ENCODE measurements at places on chromosomes 2 and 18. TPM values are rescaled to one million over a fixed set of nuclear protein-coding genes. Genes with fewer than 3 reads are reported as not detected.

Gene ACADL
- total RNA-seq: 12.1 TPM

- H3K27ac ChIP-seq: no peak overlapping the region
- no peak overlapping the region for H3K4me3 ChIP-seq
- DNase-seq: no peak
- no peaks in the 10 kb centered on the region for H3K4me1 ChIP-seq
- H3K36me3 ChIP-seq: no peaks in the 10 kb centered on the region
- no peaks in the 10 kb centered on the region for H3K27me3 ChIP-seq
These were observed 141.1 kb downstream of the CELF4 start for GRCh38 chr18:37424507-37424906.

- no peaks in the 10 kb centered on the region for H3K36me3 ChIP-seq
- no peak overlapping the region for H3K27ac ChIP-seq
- DNase-seq: no peak
These were observed 6.8 kb downstream of the SCTR start for GRCh38 chr2:119517433-119517832.

GRCh38 chr2:37636381-37637066, 34.9 kb downstream of the CDC42EP3 start:
- no peak overlapping the region for H3K4me3 ChIP-seq
- no peaks in the 10 kb centered on the region for H3K4me1 ChIP-seq
- DNase-seq: no peak
- no peaks in the 10 kb centered on the region for H3K27me3 ChIP-seq
- H3K36me3 ChIP-seq: no peaks in the 10 kb centered on the region

DNA sequence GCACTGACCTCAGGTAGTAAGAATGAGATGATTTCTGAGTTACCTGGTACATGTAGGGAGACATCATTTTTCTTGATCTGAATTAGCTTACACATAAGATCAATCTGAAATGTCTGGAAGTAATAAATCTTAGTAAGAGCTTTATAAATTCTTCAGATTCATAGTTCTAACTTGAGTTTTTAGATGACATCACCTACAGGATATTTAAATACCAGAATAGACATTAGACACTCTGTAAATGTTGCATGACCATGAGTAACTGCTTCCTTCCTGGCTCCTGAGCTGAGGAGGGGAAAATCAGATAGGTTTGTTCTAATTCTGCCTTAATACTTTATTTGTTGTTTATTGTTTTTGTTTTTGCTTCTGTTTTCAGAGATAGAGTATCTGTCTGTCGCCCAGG, 181.8 kb downstream of the PHLPP1 start:
- no peaks in the 10 kb centered on the region for H3K27me3 ChIP-seq
- DNase-seq: no peak
- H3K27ac ChIP-seq: no peak overlapping the region
- peaks cover 1% of the 10 kb centered on the region for H3K4me1 ChIP-seq
- no peak overlapping the region for H3K4me3 ChIP-seq

DNA sequence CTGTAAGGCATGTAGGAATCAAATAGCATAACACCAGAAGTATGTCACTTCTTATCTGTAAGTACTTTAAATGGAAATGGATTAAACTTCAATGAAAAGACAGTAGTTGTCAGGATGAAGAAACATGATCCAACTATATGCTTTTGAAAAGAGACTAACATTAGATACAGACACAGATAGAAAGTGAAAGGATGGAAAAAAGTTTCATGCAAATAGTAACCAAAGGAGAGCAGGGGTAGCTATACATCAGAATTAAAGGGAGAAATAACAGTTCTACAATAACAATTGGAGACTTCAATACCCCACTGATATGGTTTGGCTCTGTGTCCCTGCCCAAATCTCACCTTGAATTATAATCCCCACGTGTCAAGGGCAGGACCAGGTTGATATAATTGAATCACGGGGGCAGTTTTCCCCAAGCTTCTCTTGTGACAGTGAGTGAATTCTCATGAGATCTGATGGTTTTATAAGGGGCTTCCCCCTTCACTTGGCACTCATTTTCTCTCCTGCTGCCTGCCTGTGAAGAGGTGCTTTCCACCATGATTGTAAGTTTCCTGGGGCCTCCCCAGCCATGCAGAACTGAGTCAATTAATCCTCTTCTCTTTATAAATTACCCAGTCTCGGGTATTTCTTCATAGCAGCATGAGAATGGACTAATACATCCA, 205.4 kb upstream of the CDH2 start:
- H3K4me1 ChIP-seq: no peaks in the 10 kb centered on the region
- H3K4me3 ChIP-seq: no peak overlapping the region
- DNase-seq: no peak
- H3K27me3 ChIP-seq: no peaks in the 10 kb centered on the region
- H3K36me3 ChIP-seq: no peaks in the 10 kb centered on the region

Gene POU3F3
- total RNA-seq: 0.10 TPM

GRCh38 chr2:126761981-126762878, 106.3 kb downstream of the GYPC start:
- H3K27me3 ChIP-seq: no peaks in the 10 kb centered on the region
- no peak overlapping the region for H3K27ac ChIP-seq
- no peak for DNase-seq
- H3K36me3 ChIP-seq: no peaks in the 10 kb centered on the region

Gene MLPH
- 7.8 TPM for total RNA-seq

GRCh38 chr2:188475945-188476344, 184.3 kb downstream of the GULP1 start:
- no peaks in the 10 kb centered on the region for H3K27me3 ChIP-seq
- H3K4me1 ChIP-seq: no peaks in the 10 kb centered on the region
- no peak overlapping the region for H3K27ac ChIP-seq
- no peaks in the 10 kb centered on the region for H3K36me3 ChIP-seq
- DNase-seq: no peak

Gene TMEM37
- 9.5 TPM for total RNA-seq

GRCh38 chr18:28729321-28729720, 552.4 kb upstream of the CDH2 start:
- DNase-seq: no peak
- H3K4me1 ChIP-seq: no peaks in the 10 kb centered on the region
- no peak overlapping the region for H3K4me3 ChIP-seq
- no peak overlapping the region for H3K27ac ChIP-seq
- H3K27me3 ChIP-seq: no peaks in the 10 kb centered on the region
- H3K36me3 ChIP-seq: no peaks in the 10 kb centered on the region

Gene SERPINB11
- not detected for total RNA-seq

- H3K36me3 ChIP-seq: no peaks in the 10 kb centered on the region
- H3K4me3 ChIP-seq: no peak overlapping the region
- H3K4me1 ChIP-seq: peaks cover 2% of the 10 kb centered on the region
- H3K27me3 ChIP-seq: no peaks in the 10 kb centered on the region
- no peak for DNase-seq
These were observed 162.4 kb downstream of the ZNF521 start for GRCh38 chr18:25189391-25190185.

Gene TMEM247
- total RNA-seq: not detected

Gene FMNL2
- total RNA-seq: 53.6 TPM

- DNase-seq: no peak
- H3K36me3 ChIP-seq: no peaks in the 10 kb centered on the region
- no peaks in the 10 kb centered on the region for H3K27me3 ChIP-seq
These were observed 5.1 kb downstream of the IL1RN start for GRCh38 chr2:113132414-113133021.

GRCh38 chr18:69259282-69259681, 141.4 kb upstream of the DOK6 start:
- H3K36me3 ChIP-seq: no peaks in the 10 kb centered on the region
- no peak for DNase-seq
- no peaks in the 10 kb centered on the region for H3K4me1 ChIP-seq
- H3K4me3 ChIP-seq: no peak overlapping the region

Gene REG3A
- 0.41 TPM for total RNA-seq

- no peaks in the 10 kb centered on the region for H3K27me3 ChIP-seq
- no peaks in the 10 kb centered on the region for H3K4me1 ChIP-seq
- H3K4me3 ChIP-seq: no peak overlapping the region
- H3K36me3 ChIP-seq: no peaks in the 10 kb centered on the region
- peak overlapping the region; percentile 10 for H3K27ac ChIP-seq
These were observed 36.4 kb downstream of the RAMP1 start for GRCh38 chr2:237895544-237896506.

- H3K27me3 ChIP-seq: no peaks in the 10 kb centered on the region
- H3K36me3 ChIP-seq: no peaks in the 10 kb centered on the region
- no peak overlapping the region for H3K27ac ChIP-seq
- no peaks in the 10 kb centered on the region for H3K4me1 ChIP-seq
These were observed 13.5 kb upstream of the CUL3 start for GRCh38 chr2:224598678-224599077.

DNA sequence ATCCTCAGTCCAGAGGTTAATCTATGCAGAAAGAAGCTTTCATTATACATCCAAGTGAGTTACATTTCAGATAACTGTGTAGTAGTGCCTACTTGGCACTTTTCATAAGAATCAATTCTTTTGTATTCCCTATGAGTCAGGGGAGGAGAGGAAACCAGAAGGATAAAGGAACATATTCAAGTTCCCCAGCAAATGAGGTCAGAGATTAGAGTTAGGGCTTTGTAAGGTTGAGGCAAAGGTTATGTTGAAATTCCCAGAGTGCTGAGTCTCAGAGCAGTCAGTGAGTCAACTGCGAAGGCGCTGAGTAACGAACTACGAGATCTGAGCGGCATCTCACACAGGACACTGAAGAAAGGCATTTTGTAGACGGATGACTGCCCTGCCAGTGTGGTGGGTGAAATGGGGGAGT, 25.1 kb upstream of the ME2 start:
- no peak overlapping the region for H3K27ac ChIP-seq
- H3K4me3 ChIP-seq: no peak overlapping the region
- H3K36me3 ChIP-seq: no peaks in the 10 kb centered on the region
- H3K27me3 ChIP-seq: no peaks in the 10 kb centered on the region
- DNase-seq: no peak

DNA sequence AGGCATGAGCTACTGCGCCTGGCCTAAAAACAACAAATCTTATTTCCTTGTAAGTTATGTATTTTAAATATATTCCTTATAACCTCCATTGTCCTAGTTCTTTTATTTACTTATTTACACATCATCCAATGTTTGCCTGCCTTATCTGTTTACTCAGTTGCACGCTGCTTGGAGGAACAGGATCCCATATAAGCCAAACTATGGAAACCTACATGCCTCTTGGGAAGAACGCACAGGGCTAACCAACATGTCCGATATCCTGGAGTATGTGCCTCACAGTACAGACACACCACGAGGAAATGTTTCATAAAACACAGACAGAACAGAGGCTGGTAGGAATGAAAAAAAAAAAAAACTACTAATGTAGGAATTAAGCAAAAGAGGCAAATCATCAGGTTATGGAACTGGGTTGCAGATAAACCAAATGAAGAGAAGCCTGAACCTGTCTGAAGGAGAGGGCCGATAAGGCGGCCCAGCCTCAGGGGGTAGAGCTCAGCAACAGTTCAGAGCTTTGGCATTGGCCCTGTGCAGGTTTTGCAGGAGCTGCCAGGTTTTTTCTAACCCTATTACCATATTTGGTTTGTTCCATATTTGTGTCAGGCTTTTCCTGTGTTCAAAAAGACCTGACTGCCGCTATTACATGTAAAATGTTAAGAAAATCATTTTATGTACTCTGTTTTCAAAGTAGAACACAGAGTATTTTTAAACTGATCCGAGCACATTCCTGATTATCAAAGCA, 19.9 kb upstream of the SP3 start:
- peak overlapping the region; percentile 49 for H3K27ac ChIP-seq
- H3K36me3 ChIP-seq: no peaks in the 10 kb centered on the region
- peaks cover 20% of the 10 kb centered on the region for H3K4me1 ChIP-seq
- H3K27me3 ChIP-seq: no peaks in the 10 kb centered on the region
- DNase-seq: peak; percentile 59

Gene GAREM2
- 1.0 TPM for total RNA-seq

DNA sequence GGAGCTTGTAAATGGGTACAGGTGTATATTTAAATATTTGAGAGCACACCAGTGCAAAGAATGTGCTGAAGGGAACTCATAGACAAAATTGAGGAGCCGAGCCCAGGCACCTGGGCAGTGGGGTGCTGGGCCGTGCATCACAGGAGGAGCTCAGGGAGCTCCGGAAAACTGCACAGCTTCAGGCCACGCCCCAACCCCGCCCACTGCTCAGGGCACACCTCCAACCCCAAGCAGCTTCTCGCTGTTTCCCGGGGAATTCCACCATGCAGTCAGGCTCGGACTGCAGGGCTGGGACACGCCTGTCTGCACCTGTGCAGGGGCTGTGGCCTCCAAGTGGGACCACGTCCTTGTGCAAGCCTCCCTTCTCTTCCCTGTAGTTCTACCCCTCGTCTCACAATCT, 243.0 kb downstream of the HDAC4 start:
- H3K27ac ChIP-seq: no peak overlapping the region
- DNase-seq: no peak
- H3K27me3 ChIP-seq: no peaks in the 10 kb centered on the region
- no peaks in the 10 kb centered on the region for H3K4me1 ChIP-seq
- no peak overlapping the region for H3K4me3 ChIP-seq

Gene ORC4
- total RNA-seq: 49.0 TPM

GRCh38 chr18:67241299-67241698, 275.2 kb downstream of the DSEL start:
- H3K4me3 ChIP-seq: no peak overlapping the region
- H3K27ac ChIP-seq: no peak overlapping the region
- H3K36me3 ChIP-seq: no peaks in the 10 kb centered on the region
- DNase-seq: no peak
- H3K4me1 ChIP-seq: no peaks in the 10 kb centered on the region

DNA sequence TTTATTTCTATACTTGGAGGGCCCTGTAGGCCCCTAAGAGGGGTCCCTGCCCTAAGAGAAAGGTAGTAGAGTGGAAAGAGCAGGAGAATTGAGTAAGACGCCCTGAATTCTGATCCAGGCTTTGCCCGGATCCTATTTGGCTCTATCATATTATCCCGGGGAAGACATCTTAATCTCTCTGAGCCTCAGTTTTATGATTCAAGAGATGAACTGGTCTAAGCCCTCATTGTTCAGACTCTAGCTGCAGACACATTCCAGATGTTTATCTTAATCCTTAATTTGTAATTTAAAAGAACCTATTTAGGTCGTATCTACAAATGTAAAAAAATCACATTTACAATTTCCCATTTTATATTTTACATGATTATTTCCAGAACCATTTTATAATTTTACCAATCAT, 220.1 kb downstream of the AGPS start:
- no peak for DNase-seq
- no peaks in the 10 kb centered on the region for H3K27me3 ChIP-seq
- no peak overlapping the region for H3K4me3 ChIP-seq
- H3K36me3 ChIP-seq: no peaks in the 10 kb centered on the region
- peaks cover under 1% of the 10 kb centered on the region for H3K4me1 ChIP-seq

DNA sequence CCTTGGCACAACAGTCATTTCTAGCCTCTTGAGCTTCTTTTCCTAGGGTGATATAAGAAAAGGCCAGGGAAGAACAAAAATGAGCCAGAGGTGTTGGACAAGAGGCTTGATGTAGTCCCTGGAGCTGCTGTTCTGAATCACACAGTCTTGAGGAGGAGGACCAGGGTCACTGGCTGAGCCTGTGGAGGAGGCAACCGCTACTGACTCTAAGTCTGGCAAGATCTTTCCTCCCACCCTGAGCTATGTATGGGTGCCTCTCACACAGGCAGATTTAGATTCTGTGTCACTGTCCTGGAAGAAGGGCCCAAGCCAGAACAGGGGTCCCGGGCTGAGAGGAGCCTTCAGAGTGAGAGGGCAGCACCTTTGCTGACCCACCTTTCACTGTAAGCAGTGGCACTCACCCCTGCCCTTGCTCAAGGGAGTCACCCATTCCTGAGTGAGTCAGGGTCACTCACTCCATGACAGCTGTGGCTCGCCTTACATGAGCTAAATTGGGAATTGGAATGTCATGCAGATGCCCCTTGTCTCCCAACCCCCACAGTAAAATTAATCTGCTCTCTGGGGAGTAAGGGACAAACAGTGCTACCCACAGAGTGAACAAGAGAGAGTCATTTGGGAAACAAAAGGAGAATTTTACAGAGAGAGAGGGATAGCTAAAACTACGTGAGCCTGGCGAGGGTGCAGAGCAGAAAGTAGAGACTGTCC, at the start of gene TRIM54:
Gene TRIM54, plus strand, starts transcription at position 575 of the 705 bp plus-strand sequence. CDS start 303 bp downstream, outside the sequence.
- H3K36me3 ChIP-seq: no peaks in the 10 kb centered on the region
- no peak within 1 kb of the TSS for H3K4me3 ChIP-seq

- H3K4me1 ChIP-seq: peaks cover 5% of the 10 kb centered on the region
- peak; percentile 71 for DNase-seq
- H3K27ac ChIP-seq: no peak overlapping the region
These were observed 53.8 kb upstream of the RBM44 start for GRCh38 chr2:237744613-237745249.
